ENCODE measurements at places on chromosomes 7 and 10. TPM values are rescaled to one million over a fixed set of nuclear protein-coding genes. Genes with fewer than 3 reads are reported as not detected.

- peak; percentile 70 for DNase-seq
- peak overlapping the region; percentile 73 for H3K27ac ChIP-seq
- H3K4me3 ChIP-seq = peak overlapping the region; percentile 76
- H3K27me3 ChIP-seq = no peaks in the 10 kb centered on the region
These were observed 609 bp downstream of the DOCK4 start for GRCh38 chr7:112205343-112206237.

- peak overlapping the region; percentile 86 for H3K27ac ChIP-seq
- no peaks in the 10 kb centered on the region for H3K27me3 ChIP-seq
- peak overlapping the region; percentile 94 for H3K4me3 ChIP-seq
- H3K36me3 ChIP-seq = no peaks in the 10 kb centered on the region
- peaks cover 33% of the 10 kb centered on the region for H3K4me1 ChIP-seq
- DNase-seq = no peak
These were observed 1.6 kb downstream of the DNMBP start for GRCh38 chr10:100008142-100008522.

- DNase-seq = no peak
- H3K4me3 ChIP-seq = no peak overlapping the region
- H3K36me3 ChIP-seq = no peaks in the 10 kb centered on the region
- no peak overlapping the region for H3K27ac ChIP-seq
These were observed 11.0 kb upstream of the AHCYL2 start for GRCh38 chr7:129213828-129214227.

DNA sequence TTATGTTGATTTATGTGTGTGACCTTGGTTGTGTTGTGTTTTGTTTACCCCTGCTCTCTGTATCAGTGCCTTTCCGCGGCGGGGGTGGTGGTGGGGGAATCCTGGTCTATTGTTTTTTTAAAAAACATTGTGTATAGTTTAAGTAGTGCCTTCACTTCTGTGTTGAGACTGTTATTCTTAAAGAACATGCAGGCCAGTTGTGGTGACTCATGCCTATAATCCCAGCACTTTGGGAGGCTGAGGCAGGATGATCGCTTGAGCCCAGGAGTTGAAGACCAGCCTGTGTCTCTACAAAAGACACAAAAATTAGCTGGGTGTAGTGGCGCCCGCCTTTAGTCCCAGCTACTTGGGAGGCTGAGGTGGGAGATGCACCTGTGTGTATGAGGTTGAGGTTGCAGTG, 429.0 kb upstream of the LRGUK start:
- H3K4me1 ChIP-seq = no peaks in the 10 kb centered on the region
- DNase-seq = no peak
- no peaks in the 10 kb centered on the region for H3K27me3 ChIP-seq
- H3K27ac ChIP-seq = no peak overlapping the region

DNA sequence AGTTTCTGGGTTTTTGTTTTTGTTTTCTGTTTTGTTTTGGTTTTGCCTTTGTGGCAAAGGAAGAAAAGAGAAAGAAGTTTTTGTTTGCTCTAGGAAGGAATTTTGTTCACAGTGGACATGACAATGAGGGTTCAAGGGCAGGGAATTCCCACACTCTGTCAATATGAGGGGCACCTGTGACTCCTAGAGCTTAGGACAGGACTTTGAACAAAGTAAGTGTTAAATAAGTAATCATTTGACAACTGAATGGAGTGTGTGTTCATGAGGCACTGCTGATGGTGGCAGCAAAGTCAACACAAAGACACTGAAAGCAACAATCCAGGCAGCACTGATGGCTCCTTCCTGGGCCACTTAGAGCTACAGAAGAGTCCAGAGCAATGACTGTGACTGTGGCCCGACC, 1381.1 kb upstream of the LRRTM3 start:
- H3K4me1 ChIP-seq = no peaks in the 10 kb centered on the region
- no peak for DNase-seq
- no peaks in the 10 kb centered on the region for H3K36me3 ChIP-seq
- no peaks in the 10 kb centered on the region for H3K27me3 ChIP-seq
- no peak overlapping the region for H3K4me3 ChIP-seq

DNA sequence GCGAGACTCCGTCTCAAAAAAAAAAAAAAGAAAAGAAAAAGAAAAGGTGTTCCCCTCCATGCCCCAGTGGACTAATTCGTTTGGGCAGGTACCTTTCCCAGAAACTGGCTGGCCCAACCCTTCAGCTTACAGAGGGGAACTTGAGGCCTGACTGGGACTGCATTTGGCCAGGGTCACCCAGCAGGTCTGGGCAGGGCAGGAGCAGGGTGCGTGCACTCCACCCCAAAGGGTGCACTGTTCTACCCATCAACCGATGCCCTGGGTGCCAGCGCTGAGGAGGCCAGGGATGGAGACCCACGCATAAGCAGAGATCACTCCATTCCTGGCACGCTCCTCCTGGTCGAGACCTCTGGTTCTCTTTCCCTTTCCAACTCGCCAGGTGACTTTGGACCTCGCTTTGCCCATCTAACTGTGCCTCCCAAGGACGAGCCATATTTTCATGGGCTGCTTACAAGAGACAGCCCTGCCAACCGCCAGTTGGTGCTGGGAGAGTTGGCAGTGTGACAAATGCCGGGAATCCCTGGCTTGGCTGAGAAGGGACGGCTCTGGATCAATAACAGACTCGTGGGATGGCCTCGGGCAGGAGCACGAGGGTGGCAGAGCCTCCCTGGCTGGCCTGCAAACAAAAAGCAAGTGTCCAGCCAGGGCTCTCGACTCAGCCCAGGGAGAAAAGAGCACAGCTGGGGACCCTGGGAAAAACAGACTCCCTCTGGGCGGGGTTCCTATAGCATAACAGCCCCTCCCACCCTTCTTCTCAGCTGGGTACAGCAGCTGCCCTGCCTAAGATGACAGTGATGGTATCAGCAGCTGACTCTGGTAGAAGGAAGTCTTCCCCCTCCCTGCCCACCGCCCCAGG, 7.9 kb downstream of the HSPB1 start:
- DNase-seq = no peak
- H3K4me1 ChIP-seq = no peaks in the 10 kb centered on the region
- no peaks in the 10 kb centered on the region for H3K27me3 ChIP-seq
- H3K27ac ChIP-seq = no peak overlapping the region

- H3K4me1 ChIP-seq = peaks cover 16% of the 10 kb centered on the region
- no peaks in the 10 kb centered on the region for H3K27me3 ChIP-seq
- no peaks in the 10 kb centered on the region for H3K36me3 ChIP-seq
- H3K27ac ChIP-seq = no peak overlapping the region
- DNase-seq = no peak
These were observed 4.5 kb downstream of the FGF8 start for GRCh38 chr10:101771380-101771779.

OR6V1 gene
- total RNA-seq = not detected

NMT2 gene
- 15.9 TPM for total RNA-seq

PLEKHA1 gene
- total RNA-seq = 62.0 TPM

All from Peyer's patch (tissue), 4 donors.